Foreskin fibroblast (primary cell): ENCODE measurements at places on chromosomes 7 and 10.

DNA sequence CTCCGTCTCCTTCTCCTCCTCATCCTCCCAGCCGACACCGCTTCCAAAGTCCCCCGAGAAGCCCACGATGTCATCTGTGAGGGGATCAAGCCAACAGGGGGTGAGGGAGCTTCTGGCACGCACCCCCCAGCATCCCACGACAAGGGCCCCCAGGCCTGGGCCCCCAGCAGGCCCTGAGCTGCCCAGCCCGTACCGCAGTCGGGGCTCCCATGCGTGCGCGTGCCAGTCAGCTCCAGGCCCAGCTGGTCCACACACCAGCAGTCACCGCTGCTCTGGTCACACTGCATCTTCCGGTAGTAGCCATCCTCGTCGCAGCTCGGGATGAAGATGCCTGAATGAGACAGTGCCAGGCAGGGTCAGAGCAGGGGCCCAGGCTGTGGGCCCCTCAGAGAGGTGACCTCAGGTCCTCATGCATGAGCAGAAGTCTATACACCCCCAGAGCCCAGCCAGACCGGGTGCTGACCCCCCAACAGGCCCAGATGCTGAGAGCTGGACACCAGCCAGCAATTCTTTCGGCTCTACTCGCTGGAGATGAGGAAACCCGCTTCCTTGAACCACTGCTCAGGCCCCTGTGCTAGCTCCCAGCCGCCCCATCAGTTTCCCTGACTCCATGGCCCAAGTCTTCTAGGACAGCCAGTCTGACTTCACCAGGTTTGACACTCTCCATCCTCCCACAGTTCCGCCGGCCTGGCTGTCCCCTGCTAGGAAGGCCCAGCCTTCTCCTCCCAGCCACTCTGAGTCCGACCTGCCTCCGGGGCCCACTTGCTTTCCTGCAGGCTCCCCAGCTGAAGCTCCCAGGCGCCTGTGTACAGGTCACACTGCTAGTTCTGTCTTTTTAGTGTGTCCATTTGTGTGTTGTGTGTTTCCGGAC is 25.3 kb downstream of the SPOCK2 start:
- DNase-seq = no peak

DNA sequence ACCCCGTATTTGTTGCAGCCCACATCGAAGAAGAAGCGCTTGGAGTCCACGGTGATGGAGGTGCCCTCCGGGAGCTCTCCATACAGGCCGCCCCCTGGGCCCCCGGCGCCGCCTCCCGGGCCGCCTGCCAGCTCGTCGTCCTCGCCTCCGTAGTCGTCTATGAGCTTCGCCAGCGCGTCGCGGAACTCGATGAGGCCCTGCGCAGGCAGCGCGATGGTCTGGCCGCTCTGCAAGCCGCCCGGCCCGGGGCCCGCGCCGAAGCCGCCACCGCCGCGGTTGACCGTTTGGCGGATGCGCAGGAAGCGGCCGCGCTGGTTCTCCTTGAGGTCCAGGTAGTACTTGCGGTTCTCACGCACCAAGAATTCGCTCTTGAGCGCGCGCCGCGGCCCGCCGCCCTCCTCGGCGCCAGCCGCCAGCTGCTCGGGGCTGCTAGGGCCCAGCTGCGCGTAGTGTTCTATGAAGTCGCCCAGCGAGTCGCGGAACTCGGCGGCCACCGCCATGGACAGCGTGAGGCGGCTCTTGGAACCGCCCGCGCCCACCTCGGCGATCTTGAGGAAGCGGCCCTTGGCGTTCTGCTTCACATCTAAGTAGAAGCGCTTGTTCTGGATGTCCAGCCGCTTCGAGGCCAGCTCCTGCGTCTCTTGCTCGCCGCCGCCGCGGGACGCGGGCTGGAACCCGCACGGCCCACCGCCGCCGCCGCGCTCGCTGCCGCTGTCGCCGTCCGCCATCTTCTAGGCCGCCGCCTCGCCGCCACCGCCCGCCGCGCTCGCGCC is 523 bp downstream of the PURB start:
- DNase-seq = peak; percentile 90

- DNase-seq = peak; percentile 89
Measured at GRCh38 chr10:21334891-21335696, 190.4 kb downstream of the SKIDA1 start.

GRCh38 chr10:124952123-124952522 is 10.2 kb downstream of the ZRANB1 start:
- no peak for DNase-seq

- no peak for DNase-seq
Measured at GRCh38 chr7:132207211-132207610, 369.1 kb downstream of the PLXNA4 start.

- DNase-seq = peak; percentile 51
Measured at GRCh38 chr10:100100651-100101184, 19.0 kb upstream of the CPN1 start.

GRCh38 chr7:123643495-123644441 is 11.9 kb upstream of the LMOD2 start:
- peak; percentile 75 for DNase-seq

DNA sequence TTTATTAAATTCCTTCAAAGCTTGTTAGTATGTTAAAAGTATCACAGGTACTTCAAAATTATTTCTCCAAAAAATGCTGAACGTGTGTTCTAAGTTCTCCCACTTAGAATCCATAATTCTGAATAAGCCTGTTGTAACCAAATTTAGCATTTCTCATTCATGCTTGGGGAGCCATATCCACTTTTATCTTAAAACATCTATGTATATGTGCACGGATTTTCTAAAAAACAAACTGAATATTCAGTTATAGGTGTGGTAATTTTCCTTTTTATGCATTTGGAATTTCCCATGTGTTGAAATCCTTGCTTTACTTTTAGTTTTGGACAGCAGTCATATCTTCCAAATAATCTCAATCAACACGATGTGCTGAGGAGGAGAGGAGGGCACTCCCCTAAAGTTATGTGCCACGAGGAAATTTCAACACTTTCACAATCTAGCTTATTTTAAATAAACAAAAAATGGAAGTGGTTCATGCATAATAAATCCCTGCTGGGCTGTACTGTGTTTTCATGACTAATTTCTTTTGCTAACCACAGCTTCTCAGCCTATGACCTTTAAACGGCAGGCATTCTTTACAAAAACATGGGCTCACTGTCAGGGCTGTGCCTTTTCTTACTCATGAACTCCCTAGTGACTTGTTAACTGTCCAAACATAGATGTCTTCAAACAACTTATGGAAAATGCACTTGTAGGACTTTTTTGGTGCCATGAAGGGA is 380.3 kb upstream of the SEMA3C start:
- peak; percentile 94 for DNase-seq

DNA sequence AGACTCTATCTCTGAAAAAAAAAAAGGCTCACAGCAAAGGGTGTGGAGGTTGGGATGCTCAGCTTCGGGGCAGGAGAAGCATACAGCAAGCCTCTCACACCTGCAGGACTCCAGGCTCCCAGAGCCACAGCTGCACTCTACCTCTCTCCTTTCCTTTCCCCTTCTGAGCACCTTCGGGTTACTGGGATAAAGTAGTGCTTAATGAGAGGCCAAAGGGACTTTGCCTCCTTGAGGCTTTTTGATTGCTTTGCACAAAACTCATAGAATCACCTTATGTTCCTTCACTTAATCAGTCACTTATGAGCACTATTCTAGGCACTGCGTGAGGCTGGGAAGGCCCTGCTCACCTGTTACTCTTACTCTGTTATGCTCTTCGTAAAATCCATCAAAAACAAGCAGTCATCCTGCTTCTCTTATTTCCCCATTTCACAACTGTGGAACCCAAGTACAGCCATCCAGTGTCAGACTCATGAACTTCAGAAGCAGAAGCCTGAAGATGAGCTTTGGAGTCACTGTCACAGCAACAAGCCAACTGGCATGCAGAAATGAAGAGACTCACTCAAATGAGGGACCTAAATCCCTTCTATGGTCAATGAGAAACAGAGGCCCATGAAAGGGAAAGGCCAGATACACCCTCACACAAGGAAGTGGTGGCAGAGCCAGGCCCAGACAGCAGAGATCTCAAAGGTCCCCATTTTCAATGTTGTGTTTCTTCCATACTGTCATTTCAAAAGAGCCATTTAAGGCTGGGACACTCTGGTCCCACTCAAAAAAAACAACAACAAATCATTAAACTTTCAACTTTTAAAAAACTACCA is 205.4 kb downstream of the KCNMA1 start:
- no peak for DNase-seq

DNA sequence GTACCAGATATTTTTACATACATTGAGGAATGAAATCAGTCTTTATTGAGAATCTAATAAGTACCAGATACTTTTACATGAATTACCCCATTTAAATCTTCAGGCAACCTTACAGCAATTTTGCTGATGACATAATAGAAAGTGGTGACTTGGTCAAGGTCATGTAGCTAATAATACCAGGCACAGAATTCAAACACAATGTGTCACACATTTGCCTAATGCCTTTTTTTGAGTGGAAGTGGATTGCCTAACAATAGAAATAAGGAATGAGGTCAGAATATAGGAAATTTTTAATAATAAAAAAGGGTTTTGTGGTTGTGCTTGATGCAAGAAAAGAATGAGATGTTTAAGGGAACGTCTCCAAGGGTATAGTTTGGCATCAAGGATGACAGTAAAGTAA is 466.6 kb upstream of the IGFBP3 start:
- DNase-seq = peak; percentile 85

GRCh38 chr10:48399551-48399950 is 93.1 kb downstream of the MAPK8 start:
- DNase-seq = no peak

DNA sequence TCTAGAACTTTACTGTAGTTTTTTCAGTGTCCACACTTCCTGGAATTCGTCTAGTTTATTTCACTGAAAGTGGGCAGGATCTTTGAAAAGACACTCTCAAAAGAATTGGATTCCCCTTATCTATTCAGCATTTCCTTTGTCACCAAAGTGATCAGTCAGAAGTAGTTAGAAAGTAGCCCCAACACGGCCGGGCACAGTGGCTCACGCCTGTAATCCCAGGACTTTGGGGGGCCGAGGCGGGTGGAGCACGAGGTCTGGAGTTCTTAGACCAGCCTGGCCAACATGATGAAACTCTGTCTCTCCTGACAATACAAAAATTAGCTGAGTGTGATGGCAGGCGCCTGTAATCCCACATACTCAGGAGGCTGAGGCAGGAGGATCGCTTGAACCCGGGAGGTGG is 69.0 kb upstream of the KMT2C start:
- DNase-seq = no peak

DNA sequence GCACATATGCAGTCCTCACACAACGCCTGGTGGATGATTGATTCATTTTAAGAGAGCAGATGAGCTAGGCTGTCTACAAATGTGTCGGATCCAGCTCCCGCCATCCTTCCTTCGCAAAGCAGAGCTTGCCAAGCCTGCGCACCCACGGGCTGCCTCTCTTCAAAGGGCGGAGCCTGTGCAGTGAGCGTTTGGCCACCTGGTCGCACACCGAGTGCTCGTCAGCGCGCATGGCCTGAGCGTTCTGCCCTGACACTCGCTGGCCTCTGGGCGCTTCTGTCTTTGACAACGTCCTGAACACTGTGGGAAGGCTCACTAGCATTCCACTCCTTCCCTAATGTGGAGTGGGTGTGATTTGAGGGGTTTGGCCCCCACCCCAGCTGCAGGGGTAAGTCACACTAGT is 47.1 kb upstream of the TMEM72 start:
- peak; percentile 36 for DNase-seq

- no peak for DNase-seq
Measured at GRCh38 chr10:28926932-28927331, 249.6 kb downstream of the BAMBI start.

GRCh38 chr10:62049624-62050345 is 148.3 kb downstream of the ARID5B start:
- DNase-seq = no peak

GRCh38 chr10:47456794-47457527 is 27.0 kb downstream of the ANXA8 start:
- DNase-seq = no peak

DNA sequence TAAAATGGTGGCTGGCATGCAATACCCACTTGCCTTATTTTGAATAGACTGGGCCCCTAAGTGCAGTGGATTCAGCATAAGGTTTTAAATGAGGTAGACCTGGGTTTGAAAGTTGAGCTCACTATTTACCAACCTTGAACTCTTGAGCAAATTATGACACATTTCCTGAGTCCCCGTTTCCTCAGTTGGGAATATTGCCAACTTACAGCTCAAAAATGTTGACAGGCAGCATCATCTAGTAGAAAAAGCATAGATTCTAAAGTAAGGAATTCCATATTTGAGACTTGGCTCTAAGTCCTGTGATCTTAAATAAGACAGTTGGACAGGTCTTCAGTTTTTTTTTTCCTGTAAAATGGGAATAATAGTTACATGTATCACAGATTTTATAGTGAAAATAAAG is 305.5 kb downstream of the ACTR3B start:
- DNase-seq = no peak

GRCh38 chr10:4067531-4067930 is 282.5 kb upstream of the KLF6 start:
- DNase-seq = no peak

GRCh38 chr7:43771128-43771527 is 12.6 kb downstream of the BLVRA start:
- no peak for DNase-seq

GRCh38 chr7:29806208-29806994 is at the start of gene WIPF3:
WIPF3 (plus strand) TSS chr7:29806508; CDS start chr7:29834725, 28,217 bp downstream.
- DNase-seq = no peak

DNA sequence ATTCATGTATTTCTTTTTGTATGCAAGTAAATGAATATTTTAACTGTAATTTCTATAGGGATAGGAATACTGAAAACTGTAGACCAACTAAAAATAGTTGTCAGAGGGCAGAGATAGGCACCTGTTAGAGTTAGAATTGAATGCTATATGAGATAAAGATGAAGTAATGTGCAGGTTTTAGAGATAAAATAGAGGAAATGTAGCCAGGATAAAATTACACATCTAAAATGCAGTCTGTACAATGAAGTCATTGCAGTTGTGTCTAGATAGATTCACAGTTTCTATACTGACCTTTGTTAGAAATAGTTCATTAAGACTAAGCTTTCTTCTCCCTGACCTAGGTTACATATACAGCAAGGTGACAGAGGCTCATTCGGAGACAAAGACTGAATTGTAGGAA is 46.2 kb downstream of the SMNDC1 start:
- no peak for DNase-seq

GRCh38 chr10:70843333-70843732 is 27.6 kb downstream of the SGPL1 start:
- DNase-seq = no peak

- DNase-seq = no peak
Measured at GRCh38 chr10:88120075-88120474, 256.6 kb downstream of the PTEN start.

DNA sequence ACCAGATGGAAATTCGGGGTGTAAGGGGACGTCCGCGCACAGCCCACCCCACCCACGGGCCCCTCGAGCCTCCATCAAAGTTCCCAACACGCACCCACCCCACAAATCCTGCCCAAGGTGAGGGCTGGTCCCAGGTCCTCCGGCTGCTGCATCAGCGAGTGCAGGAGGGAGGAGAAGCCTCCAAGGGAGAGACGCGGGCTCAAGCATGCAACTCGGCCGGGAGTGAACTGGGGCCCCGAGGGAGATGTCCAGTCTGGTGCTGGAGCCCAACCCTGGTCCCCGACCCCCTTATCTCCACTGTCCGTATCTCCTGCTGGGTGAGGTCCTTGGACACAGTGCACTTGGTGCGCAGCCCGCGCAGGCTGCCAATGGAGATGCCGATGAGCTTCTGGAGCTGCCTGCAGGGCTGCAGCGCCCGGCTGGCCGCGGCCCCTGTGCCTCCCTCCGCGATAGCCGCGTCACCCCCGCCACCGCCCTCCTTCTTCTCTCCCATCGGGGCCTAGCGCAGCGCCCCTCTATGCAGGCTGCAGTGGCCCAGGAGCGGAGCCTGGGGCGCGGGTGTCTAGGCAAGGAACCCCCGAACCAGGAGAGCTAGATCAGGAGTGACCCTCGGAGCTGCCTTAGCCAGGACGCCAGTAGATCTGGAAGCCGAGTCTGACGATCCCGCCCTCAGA is 489.2 kb downstream of the ZNF33B start:
- DNase-seq = peak; percentile 7

GRCh38 chr10:662223-662605 is 27.3 kb downstream of the DIP2C start:
- no peak for DNase-seq
